ENCODE measurements at places on chromosomes 1 and 21.

GRCh38 chr1:32028746-32029145 lies 15.1 kb downstream of the KHDRBS1 start:
- DNase-seq = peak; percentile 55

- no peak for DNase-seq
These were observed 48.6 kb upstream of the PTGFRN start for GRCh38 chr1:116861137-116861536.

DNA sequence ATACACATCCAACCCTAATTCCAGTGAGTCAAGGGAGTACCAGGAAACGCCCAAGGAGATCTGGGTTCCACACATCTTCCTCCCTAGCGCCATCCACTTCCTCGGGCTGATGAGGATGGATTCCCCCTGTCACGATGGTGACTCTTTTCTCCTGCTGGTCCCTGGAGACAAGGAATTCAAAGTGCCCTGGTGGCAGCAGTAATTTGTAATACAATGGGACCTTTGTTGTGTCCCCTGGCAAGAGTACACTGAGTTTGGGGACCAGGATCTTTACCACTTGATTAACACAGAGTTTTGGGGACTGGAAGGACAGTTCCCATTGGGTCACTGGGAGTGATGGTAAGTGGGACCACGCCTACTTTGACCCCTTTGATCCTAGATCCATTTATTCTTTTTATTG lies 9.4 kb upstream of the JAK1 start:
- DNase-seq = no peak

- no peak for DNase-seq
These were observed 102.3 kb downstream of the GLIS1 start for GRCh38 chr1:53636621-53637171.

GRCh38 chr1:82139751-82140468 lies 339.2 kb downstream of the ADGRL2 start:
- DNase-seq = no peak

DNA sequence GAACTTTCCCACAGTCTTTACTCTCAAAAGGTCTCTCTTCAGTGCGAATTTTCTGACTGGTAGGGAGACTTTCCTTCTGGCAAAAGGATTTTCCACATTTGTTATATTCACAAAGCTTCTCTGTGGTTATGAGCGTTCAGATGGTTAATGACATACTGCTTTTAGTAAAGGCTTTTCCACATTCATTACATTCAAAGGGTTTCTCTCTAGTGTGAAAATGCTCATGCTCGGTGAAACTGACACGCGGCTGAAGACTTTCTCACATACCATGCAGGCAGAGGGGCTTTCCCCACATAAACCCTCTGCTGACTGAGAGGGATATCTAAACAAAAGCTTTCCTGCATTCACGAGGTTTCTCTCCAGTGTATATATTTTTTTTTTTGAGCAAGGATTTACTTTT lies 9.9 kb upstream of the KLF18 start:
- DNase-seq = no peak

- DNase-seq = no peak
These were observed 55.4 kb downstream of the RUNX3 start for GRCh38 chr1:24874611-24875234.

GRCh38 chr1:199310708-199311107 lies 671.9 kb downstream of the PTPRC start:
- DNase-seq = no peak

- DNase-seq = no peak
These were observed 46.6 kb upstream of the APOBEC4 start for GRCh38 chr1:183699616-183700160.

- DNase-seq = no peak
These were observed 140.4 kb downstream of the ZNF326 start for GRCh38 chr1:90135286-90135685.

- no peak for DNase-seq
These were observed 2.1 kb downstream of the VCAM1 start for GRCh38 chr1:100721526-100722207.

GRCh38 chr1:190578017-190578416 lies 100.4 kb upstream of the BRINP3 start:
- DNase-seq = no peak

DNA sequence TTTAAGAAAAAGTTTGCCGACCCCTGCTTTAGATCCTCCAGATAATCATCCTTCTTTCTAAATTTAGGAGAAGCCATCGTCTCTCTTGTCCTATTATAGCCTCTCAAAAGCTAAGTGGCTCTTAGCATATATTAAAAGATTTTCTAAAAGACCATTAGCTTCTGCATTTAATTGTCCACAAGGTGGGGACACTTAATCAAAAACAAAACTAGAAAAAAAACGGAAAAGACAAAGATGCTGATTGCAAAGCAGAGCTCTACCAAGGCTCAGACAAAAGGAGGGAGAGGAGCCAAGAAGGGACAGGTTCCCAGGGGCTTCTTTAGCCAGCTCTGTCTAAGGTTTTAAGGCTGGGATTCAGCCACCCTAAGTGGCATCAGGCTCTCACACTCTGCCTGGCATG lies 128.3 kb upstream of the HMGB4 start:
- DNase-seq = no peak

DNA sequence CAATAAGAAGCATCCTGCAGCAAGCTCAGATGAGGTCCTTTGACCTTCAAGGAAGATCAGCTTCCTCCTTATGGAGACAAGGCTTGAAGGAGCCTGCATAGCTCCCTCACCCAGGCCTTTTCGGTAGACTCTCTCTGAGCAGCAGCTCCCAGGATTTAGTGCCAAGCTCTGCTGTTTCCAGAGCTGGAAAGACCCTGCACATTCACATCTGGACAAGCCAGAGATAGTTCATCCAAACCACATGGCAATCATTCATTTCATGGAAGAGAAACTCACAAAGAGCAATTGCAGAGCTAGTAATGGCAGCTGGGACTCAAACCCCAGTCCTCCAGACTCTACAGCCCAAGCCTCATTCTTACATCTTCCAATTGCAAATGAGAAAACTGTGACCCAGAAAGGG lies 76.4 kb upstream of the EDN2 start:
- no peak for DNase-seq

GRCh38 chr1:6111571-6111970 lies 65.9 kb downstream of the KCNAB2 start:
- DNase-seq = no peak

DNA sequence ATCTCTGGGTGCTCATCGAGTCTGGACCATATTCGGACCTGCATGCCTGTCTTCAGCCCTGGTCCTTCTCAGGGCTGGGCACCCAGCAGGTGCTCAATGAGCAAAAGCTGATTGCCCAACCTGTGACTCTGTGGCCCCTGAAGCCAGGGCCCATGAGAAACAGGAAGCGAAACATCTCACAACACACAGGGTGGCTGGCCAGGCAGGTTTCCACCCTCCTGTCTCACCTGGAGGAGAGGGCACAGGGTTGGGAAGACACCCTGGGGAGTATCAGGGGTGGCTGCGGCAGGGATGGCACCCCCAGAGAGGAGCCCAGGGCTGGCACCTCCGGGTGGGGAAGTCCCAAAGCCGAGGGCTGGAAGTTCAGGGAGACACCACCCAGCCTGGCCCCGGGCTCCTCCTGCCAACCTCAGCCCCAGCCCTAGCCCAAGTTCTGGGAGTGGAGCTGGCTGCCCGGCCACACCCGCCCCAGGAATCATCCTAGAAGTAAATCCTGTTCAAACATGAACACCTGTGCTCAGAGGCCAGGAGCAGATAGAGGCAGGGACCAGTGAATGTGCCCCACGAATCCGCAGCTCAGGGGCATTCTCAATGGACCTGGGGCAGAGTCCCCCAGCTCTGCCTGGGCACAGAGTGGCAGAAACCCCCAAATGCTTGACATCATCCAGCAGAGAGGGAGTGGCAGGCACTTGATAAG lies 54.6 kb downstream of the RAP1GAP start:
- no peak for DNase-seq

DNA sequence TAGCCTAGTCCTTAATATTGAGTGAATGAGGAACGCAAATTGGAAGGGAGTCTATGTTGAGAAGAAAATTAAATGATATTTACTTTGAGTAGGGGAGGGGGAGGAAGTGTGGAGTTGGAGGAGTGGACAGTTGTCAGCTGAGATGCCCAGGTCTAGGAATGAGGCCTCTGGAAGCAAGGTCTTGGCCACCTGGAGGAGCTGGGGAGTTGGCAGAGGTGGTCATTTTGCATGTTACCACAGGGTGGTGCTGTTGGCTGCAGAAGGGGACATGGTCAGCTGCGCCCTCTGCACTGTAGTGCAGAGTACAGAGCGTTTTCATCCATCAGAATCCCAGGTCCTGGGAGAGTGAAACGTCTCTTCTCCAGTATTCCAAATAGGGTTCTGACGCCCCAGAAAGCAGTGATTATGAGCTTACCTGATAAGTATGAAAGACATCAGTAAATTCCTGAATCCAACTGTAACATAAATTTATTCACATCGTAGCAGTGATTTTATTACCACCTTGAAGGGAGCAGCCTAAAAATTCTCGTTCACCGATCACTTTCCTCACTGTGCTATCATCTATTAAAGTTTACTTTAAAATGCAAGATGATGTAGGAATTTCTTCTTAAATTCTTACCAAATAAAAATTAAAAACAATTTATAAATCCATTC lies 13.8 kb downstream of the PARK7 start:
- no peak for DNase-seq

DNA sequence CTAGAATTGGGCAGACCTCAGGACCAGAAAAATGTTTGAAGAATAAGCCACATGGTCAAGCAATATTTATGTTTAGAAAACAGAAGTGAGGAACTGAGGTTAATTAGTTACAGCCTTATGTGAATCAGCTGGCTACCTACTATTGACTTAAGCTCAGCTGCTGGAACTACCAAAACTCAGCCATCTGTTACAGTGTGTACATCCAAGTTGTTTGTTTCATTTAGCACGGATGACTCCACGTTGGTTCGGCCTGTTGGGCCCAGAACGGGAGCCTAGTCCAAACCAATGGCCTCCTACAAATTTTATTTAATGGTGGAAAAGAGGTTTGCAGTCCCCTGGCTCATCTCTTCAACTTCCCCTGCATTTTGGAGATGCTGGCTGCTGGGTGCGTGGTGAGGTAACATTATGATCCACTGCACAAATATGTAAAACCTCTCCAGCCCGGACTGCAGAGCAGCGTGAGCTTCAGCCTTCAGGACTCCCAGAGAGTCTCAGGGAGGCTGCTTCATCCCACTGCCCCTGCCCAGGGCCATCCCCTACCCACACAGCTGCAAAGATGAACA lies 143.4 kb downstream of the ZZZ3 start:
- DNase-seq = no peak

DNA sequence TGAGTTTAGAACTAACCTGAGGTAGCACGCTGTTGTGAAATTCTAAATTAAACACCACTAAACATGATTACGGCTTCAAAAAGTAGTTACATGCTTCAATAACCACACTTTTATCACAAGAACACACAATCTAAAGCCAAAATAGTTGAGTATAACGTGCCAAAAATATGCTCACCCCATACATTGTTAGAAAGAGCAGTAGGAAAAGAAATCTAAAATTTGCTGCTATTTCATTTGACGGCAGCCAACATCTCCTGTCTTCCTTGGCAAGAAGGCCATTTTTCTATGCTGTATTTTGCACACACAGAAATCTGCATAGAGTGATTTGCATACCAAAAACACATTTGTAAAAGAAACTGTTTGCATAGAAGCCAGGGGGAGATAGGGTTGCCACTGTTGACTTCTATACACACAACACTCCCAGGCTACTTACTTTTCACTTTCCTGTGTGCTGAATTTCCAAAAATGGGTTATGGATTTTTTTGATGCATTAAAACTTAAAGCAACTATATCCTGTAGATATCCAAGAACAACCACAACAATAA lies 42.9 kb upstream of the DMRTB1 start:
- no peak for DNase-seq

- DNase-seq = no peak
These were observed 11.6 kb downstream of the SLC2A1 start for GRCh38 chr1:42947117-42947516.

DNA sequence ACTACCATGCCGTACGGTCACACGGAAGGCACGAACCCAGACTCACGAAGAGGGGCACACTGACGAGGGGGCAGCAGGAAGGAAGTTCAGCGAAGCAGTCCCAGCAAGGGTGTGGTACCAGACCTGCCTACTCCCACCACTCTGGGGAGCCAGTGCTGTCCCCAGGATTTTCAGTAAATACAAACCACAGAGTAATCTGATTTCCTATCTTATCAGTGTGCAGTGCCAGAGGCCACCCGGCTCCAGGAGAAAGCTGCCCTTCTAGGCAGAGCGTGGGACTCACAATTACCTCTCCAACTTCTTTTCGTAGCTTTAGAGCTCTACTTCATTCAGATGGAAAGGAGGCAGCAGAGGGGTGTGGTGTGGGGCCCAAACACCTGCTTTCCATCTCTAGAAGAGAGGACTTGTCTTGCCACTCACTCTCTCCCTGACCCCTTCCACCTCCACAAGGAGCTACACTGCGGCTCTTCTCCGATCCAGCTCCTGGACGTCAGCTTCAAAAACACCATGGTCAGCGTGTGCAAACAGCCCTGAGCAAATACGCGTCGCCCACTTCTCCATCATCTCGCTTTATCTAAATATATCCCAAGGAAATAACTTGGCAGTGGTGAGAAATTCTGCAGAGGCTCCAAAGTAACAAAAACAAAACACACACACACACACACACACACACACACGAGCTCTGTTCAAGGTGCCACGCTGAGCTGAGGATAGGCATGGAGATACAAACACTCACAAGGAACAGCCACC lies 98.5 kb downstream of the MRPL37 start:
- no peak for DNase-seq

DNA sequence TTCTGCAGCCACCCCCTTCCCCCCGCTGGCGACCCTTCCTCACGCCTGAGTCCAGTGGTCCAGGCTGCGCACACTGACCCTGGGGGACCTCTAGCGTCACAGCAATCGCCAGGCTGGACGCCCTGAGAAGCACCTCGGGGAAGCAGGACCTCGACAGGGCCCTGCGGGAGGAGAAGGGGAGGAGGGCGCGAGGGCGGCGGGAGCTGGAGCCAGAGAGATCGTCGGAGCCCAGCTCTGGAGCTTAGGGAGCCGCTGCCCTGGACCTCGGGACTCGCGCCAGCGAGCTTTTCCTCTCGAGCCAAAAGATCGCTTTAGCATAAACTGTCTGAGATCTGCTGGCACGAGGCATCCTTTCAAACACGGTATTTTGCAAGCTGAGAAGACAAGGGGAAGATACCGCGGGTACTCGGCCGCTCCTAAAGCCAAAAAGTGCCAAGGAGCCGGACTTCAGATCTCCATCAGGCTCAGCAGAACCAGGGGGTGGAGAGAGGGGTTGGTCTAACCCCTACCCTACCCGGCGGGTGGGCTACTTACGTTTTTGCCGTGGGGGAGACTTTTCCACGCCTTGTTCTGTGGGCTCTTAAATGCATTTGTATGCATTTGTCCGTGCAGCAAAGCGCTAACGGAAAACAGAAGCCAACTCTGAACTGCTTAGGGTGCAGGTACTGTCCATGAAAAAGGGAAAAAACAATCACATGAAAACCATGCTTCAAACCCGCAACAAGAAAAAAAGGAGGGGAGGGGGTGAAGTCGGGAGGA lies 586 bp downstream of the COL24A1 start:
- no peak for DNase-seq

Data from NCI-H1436 treated with DMSO at 0.1 percent for 48 hours (cell line).